ENCODE measurements at places on chromosomes 12 and 14. TPM values are rescaled to one million over a fixed set of nuclear protein-coding genes. Genes with fewer than 3 reads are reported as not detected.

- no peak for DNase-seq
Observed at GRCh38 chr14:24238123-24238522, 4.3 kb downstream of the TINF2 start.

DNA sequence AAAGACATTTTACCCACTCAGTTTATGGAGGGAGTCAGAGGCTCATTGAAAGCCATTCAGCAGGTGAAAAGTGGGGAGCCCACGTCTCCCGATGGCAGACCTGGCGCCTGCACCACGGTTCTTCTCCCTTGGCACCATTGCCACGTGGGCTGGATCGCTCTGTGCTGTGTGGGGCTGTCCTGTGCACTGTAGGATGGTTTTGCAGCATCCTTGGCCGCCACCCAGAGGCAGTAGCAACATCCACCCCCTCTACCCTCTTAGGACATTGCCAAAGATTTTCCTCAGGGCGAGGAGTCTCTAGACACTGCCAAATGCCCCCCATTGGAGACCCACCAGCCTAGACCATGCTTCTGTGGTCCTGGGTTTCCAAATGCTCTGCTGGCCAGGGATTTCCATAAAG, 60.2 kb downstream of the SYNE3 start:
- no peak for DNase-seq

GRCh38 chr12:65675141-65675621, 149.1 kb upstream of the HMGA2 start:
- no peak for DNase-seq

GRCh38 chr12:127223731-127224130, 1043.2 kb upstream of the TMEM132C start:
- DNase-seq: no peak

Gene ARHGEF25
- 43.0 TPM for total RNA-seq

Gene GYS2
- total RNA-seq: not detected

Gene AQP6
- not detected for total RNA-seq

Gene CLEC2A
- total RNA-seq: not detected
